ENCODE measurements at places on chromosomes 1 and 21. TPM values are rescaled to one million over a fixed set of nuclear protein-coding genes. Genes with fewer than 3 reads are reported as not detected.

ZNF326 gene
- polyA plus RNA-seq = 30.4 TPM

AUNIP gene
- 52.3 TPM for polyA plus RNA-seq

ZNF648 gene
- 0.11 TPM for polyA plus RNA-seq

IL24 gene
- polyA plus RNA-seq = 0.19 TPM

RPF1 gene
- 126 TPM for polyA plus RNA-seq

TCP10L gene
- polyA plus RNA-seq = not detected

KIF2C gene
- 183 TPM for polyA plus RNA-seq

CENPS gene
- 36.0 TPM for polyA plus RNA-seq

ADGRB2 gene
- 0.18 TPM for polyA plus RNA-seq

MROH7 gene
- not detected for polyA plus RNA-seq

CFHR3 gene
- 1.1 TPM for polyA plus RNA-seq

SAMD11 gene
- 0.07 TPM for polyA plus RNA-seq

OSBPL9 gene
- polyA plus RNA-seq = 140 TPM

PRAMEF18 gene
- not detected for polyA plus RNA-seq

RHOU gene
- not detected for polyA plus RNA-seq

C1orf141 gene
- not detected for polyA plus RNA-seq

RGS13 gene
- not detected for polyA plus RNA-seq

SUSD4 gene
- polyA plus RNA-seq = 0.16 TPM

PALMD gene
- 4.5 TPM for polyA plus RNA-seq

KISS1 gene
- polyA plus RNA-seq = not detected

SLAMF8 gene
- not detected for polyA plus RNA-seq

DIO1 gene
- not detected for polyA plus RNA-seq

ADAM15 gene
- 53.2 TPM for polyA plus RNA-seq

Data from K562 (cell line).